Stimulated activated CD4-positive, alpha-beta T cell treated with anti-CD3 and anti-CD28 coated beads, Interleukin-4, amount 100 ng/mL, for 4 hours (primary cell): ENCODE measurements at places on chromosomes 2 and 18.

- no peak for DNase-seq
Observed at GRCh38 chr18:61727241-61728193, 165.3 kb downstream of the RNF152 start.

- DNase-seq = no peak
Observed at GRCh38 chr18:55779691-55780585, 191.9 kb upstream of the TCF4 start.

GRCh38 chr2:234378440-234378839 is 118.4 kb downstream of the ARL4C start:
- DNase-seq = no peak

DNA sequence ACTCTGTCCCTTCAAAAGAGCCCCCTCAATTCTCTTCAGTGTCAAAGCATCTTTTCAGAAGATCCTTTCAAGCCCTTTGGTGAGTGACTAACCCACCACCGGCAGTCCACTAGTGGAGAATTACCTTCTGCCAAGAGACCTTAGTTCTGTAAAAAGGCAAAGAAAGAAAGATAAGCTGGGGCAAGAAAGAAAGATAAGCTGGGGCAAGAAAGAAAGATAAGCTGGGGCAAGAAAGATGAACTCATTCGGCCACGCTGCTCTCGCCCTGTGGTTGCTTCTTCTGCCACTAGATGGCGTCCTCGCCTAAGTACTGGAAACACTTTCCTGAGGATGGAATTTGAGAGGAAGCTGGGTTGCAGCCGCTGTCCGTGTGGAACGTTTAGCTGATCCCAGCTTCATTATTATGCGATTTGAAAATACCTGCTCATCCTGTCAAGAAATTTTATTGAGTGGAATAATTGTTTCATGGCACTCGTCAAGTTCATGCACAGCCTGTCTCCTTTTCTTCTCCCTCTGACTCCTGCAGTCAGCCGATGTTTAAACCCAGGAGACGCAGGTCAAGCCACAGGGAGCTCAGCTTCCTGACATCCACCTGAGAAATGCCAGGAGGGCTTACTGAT is 17.3 kb upstream of the ANXA4 start:
- DNase-seq = peak; percentile 84

- DNase-seq = no peak
Observed at GRCh38 chr18:79403723-79404566, 8.2 kb downstream of the NFATC1 start.

GRCh38 chr2:223363085-223363484 is 239.1 kb downstream of the SCG2 start:
- no peak for DNase-seq

DNA sequence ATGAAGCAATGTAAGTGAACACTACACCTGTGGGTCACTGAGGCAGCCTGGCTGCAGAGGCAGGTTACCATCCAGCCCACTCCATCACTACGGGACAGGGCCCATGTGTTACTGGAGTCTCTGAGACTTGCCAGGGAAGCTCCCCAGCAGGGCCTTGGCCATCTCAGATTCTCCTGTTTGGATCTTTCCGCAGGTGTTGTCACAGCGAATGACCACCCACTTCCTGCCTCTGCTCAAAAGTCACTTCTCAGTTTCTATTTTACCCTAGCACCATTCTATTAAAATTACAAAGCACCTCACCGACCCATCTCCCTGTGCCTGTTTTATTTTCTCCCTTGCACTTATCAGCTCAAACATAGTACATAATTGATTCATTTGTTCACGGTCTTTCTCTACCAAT is 34.5 kb upstream of the L3MBTL4 start:
- DNase-seq = no peak

DNA sequence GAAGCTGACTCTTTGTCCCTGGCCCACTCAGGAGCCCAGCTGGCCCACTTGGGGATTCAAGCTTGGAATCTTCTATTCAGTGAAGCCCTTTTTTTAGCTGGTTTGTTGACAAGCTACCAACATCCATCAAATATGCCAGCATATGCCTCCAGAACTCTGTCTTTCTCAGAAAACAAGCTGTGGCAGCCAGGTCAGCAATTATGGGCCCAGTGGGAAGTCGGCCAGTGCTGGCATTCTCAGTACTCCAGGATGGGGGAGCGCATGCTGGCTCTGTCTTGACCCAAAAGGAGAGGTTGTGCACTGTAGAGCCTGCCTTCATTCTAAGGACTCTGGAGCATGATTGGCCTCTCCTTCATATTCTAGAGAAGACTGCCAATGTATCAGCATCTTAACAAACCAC is 401.5 kb downstream of the CNTNAP5 start:
- no peak for DNase-seq

DNA sequence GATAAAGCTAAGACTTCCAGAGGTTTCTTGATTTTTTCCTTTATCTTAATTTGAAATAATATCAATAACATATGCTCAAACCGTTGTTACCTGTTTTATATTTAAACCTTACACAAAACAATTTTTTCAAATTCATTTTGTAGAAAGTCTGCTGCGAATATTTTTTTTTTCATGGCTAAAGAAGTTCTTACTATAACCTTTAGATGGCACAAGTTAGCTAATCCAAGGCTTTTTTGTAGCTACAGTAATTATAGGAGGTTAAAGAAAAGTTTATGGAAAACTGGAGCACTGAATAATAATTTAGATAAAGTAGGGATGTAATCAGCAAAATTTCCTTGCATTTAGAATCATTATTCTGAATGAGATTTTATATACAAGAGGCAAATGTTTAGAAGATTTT is 78.0 kb upstream of the PNPT1 start:
- no peak for DNase-seq

GRCh38 chr18:13336841-13337240 is 118.3 kb downstream of the LDLRAD4 start:
- no peak for DNase-seq

GRCh38 chr2:172478353-172478752 is 51.0 kb downstream of the ITGA6 start:
- no peak for DNase-seq

DNA sequence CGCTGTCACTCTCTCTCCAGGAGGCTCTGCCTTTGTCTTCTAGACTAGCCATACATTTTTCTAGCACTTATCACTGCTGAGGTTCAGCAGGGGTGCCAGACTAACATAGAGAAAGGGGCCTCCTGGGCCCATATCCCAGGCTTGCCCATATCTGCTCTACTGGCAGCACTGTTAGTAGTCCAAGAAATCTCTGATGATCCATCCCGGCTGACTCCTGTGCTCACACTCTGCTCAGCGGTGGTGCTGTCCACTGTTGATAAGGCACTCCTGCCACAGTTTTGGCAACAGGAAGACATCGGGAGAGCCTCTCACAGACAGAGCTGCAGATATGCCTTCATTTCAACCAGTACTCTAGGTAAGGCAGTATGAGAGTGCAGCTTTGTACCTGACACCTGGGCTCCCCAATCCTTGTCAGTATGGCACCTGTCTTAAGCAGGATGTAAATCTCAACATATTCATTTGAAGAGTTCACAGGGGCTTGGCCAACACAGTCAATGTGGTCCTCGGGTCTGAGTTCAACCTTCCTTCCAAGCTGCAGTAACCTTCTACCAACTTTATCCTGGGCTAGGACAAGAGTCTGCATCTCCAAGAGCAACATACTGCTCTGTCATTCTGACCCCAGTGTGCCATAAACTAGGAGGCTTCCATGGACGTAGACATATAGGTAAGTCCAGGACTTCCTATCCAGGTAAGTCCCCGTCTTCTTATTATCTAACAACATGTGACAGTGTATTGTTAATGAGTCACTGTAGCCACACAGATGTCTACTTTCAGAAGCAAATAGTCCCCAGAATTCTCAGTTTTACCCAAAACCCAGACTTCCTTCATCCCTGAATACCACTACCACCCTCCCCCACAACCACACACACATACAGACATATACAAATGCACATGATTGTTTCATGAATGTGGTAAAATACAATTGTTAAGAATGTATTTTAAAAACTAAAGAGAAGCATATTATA is 16.2 kb downstream of the KLF7 start:
- DNase-seq = no peak

GRCh38 chr2:113980946-113981345 is 91.1 kb downstream of the ACTR3 start:
- DNase-seq = no peak

GRCh38 chr18:34723143-34723542 is 13.0 kb downstream of the DTNA start:
- DNase-seq = no peak

DNA sequence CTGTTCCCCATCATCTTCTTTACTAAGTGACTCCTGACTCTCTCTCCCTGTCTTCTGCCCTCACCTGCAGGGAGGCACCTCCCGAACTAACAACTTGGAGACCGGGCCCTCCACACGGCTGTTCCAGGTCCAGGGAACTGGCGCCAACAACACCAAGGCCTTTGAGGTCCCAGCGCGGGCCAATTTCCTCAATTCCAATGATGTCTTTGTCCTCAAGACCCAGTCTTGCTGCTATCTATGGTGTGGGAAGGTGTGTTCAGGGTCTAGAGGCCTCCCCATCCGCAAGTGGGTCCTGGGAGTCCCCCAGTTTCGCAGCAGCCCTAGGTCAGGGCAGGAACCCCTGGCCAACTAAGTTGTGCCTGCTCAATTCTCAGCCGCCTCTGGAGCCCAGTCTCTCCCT is 15.5 kb downstream of the VIL1 start:
- no peak for DNase-seq

GRCh38 chr18:25066516-25066915 is 285.4 kb downstream of the ZNF521 start:
- no peak for DNase-seq

GRCh38 chr2:233706720-233707119 is 6.0 kb upstream of the UGT1A5 start:
- no peak for DNase-seq

DNA sequence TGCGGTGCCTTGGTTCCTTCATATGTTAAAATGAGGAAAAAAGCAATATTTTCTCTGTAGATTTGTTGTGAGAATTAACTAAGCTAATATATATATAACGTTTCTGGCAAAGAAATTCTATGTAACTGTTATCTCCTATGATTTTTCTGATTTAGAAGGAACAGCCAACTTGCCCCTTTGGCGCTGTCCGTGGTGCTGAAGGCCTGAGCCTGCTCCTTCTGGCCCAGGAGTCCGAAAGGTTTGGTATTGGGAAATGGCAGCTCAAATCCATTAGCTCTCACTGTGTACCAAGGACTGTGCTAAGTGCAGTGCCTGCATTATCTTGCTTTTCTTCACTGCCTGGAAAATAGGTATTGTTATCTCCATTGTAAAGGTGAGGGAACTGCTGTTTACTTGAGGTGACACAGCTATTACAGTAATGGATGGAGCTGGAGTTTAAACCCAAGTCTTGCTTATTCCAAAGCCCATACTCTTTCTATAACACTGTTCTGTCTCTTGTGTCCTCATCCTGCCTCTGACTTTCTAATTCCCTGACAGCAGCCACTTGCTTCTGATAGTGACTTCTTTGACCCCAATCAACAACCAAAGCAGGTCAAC is 52.2 kb downstream of the C1QL2 start:
- no peak for DNase-seq

DNA sequence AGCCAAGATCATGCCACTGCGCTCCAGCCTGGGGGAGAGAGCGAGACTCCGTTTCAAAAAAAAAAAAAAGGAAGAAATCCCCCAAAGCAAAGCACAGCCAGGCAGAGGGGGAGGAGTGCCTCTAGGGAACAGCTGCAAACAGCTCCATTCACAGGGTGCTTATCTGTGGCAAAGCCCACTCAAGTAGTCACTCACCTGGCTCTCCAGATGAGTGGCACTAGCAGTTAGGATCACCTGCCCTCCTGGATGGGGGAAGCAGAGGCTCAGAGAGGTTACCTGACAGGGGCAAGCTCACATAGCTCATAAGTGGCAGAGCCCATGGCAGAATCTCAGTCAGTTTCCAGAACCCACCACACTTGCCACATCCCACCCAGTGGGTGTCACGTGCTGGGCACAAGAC is 30.3 kb downstream of the TFCP2L1 start:
- DNase-seq = no peak

GRCh38 chr2:113150258-113150601 is 22.8 kb downstream of the IL1RN start:
- DNase-seq = no peak
